ENCODE measurements at places on chromosomes 7 and 10.

DNA sequence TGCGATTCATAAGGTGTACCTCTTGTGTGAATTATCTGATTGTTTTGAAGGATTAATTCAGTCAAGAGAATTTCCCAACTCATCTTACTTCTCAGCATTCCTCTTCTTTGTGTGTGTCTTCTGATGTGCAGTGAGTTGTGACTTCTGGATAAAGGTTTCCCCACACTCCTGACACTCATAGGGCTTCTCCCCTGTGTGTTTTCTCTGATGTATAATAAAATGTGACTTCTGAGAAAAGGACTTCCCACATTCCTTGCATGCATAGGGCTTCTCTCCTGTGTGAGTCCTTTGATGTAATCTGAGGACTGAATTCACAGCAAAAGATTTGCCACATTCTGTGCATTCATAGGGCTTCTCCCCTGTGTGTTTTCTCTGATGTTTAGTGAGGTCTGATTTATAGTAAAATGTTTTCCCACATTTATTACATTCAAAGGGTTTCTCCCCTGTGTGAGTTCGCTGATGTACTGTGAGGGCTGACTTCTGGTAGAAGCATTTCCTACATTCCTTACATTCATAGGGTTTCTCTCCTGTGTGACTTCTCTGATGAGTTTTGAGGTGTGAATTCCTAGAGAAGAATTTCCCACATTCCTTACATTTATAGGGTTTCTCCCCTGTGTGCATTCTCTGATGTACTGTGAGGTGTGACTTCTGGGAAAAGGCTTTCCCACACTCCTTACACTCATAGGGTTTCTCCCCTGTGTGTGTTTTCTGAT is 24.2 kb downstream of the ZNF25 start:
- DNase-seq = peak; percentile 3

- no peak for DNase-seq
These were observed 21.8 kb downstream of the SLC35G1 start for GRCh38 chr10:93915598-93915997.

GRCh38 chr7:140005341-140005740 is 57.4 kb downstream of the PARP12 start:
- DNase-seq = no peak

- peak; percentile 61 for DNase-seq
These were observed 70.8 kb upstream of the UCN3 start for GRCh38 chr10:5293691-5294550.

DNA sequence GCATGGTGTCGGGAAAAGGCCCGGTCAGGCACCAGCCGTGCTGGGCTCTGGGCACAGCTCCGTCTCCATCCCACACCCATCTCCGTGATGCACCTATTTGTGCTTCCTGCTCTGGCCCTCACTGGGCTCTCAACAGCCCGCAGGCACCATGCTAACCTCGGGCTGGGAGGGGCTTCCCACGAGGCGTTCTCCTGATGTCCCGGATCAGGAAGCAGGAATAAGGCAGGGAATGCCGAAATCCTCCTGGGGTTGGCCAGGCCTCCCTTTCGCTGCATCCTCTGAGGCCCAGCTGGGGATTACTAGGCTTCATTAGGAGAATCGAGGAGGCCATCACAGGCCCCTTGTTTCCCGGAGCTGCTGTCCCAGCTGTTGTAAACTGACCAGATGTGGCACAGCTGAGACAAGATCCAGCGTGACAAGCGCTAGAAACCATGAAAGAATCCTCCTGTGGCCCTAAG is 72.0 kb downstream of the FAM53B start:
- DNase-seq = no peak

DNA sequence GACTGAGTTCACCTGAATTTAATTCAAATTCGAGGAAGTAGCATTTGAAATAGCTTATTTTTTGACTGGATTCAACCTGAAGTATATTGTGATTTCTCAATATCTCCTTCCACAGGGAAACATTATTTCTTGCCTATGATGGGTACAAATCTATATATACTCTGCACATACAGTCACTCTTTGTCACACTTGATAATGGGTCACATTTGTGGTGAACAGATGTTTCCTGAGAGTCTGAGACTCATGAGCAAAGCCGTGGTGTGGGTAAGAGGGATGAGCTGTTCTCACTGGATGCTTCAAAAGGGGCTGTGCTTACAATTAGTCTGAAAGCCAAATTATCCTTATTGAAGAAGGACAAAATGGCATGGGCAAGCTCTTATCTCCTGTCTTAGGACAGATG is 18.0 kb upstream of the TBXAS1 start:
- no peak for DNase-seq

GRCh38 chr7:29495653-29496052 is 68.0 kb upstream of the PRR15 start:
- DNase-seq = no peak

GRCh38 chr7:81410471-81411117 is 359.3 kb downstream of the HGF start:
- no peak for DNase-seq

DNA sequence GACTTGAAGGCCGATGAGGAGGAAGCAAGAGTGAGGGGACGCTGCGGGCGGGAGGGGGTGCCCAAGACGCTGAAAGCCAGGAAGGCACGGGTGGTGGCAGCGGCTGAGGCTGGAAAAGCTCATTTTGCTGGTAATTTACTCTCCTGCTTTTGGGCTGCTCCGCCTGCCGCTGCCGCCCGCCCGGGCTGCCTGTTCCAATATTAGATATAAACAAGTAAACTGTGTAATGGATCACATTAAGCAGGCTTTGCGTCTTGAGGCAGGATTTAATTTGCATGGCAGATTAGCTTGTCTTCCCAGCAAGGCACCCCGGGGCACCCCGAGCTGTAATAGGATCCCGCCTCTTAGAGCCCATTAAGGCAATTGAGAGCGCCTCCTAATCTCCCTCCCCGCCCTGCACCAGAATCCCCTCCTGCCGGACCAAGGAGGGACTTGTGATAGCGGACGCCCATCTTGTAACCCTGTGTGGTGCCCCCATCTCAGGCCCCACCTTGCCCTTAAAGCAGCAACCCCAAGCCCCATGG is 46.1 kb upstream of the SLF2 start:
- no peak for DNase-seq

DNA sequence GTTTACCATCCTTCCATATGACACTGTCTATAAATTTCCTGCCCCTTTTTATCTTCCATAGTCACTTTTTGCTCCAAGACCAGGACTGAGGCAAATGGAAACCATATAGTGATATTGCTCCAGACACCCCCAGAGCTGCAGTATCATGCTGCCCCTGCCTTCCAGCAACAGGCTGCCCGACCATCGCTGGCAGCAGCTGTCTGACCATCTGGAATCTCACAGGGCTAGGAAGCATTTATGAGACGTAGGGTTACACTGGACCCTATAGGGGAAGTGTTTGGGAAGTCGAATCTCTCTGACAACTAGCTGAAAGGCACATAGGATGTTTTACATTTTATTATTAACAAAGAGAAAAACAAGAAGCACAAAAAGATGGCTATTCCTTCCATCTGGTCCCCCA is 19.4 kb downstream of the ENO4 start:
- no peak for DNase-seq

DNA sequence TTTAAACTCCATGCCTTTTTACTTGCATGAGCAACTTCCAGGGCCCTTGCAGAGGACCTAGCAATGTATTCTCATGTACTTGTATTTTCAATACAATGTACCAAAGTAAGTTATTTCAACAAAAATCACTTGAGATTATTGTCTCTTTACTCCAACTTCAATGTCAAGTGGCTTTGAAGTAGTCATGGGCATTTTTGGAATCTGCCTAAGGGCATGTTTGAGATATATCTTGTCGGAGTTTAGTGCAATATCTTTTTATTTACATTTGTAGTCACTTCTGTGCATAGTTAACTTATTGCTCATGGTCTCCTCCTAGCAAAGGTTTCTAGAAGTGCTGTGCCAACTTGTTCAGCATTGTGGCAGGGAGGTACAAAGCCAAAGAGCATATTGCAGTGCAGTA is 508.7 kb upstream of the SEMA3D start:
- peak; percentile 85 for DNase-seq
